CD8-positive, alpha-beta memory T cell (primary cell): ENCODE measurements at places on chromosomes 16 and 17. TPM values are rescaled to one million over a fixed set of nuclear protein-coding genes. Genes with fewer than 3 reads are reported as not detected.

The ARHGAP44 gene
- total RNA-seq = not detected

DNA sequence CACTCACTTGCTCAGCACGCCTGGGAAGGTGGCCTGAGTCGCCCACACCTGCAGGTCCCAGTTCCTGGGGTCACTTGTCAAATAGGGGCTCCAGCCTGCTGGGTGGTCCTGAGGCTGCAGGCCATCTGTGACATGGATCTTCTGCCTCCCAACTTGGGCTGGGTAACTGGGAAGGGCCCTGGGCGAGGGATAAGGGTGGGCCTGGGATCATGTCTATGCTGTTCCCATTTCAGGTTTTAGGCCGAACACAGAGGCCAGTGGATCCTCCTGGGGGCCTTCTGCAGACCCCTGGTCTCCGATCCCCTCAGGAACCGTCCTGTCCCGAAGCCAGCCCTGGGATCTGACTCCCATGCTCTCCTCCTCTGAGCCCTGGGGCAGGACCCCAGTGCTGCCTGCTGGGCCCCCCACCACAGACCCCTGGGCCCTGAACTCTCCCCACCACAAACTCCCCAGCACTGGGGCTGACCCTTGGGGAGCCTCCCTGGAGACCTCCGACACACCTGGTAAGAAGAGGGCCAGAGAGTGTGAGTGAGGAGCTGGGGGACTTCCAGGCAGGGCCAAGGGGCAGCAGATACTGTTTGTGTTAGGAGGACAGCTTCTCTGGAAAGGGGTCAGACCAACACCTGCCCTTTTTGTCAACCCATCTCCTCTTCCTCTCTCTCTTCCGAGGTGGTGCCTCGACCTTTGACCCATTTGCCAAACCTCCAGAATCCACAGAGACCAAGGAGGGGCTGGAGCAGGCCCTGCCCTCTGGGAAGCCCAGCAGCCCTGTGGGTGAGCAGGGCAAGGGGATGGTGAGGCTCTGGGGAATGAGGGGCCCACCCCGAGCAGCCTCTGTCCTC is 6.2 kb upstream of the SPATA20 start:
- no peak for DNase-seq

The SEC14L5 gene
- total RNA-seq = not detected

DNA sequence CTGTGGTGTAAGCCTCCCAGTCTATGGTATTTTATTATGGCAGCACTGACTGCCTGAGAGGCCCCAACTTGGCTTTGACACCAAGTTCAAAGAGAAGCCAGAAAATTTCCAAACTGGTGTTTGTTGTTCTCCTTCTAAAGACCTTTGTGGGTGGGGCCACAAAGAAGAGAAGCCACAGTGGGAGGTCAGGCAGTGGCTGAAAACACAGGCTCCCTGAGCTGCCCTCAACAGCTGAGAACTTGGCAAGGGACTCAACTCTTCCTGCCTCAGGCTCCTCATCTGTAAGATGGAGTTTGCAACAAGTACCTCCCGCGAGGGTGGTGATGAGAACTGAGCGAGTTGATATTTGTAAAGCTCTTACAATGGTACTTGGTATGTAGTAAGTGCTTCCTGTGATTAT is 18.2 kb downstream of the CES5A start:
- no peak for DNase-seq

The ANKFY1 gene
- 39.6 TPM for total RNA-seq

The KRT16 gene
- not detected for total RNA-seq

GRCh38 chr16:85082173-85083050 is 29.9 kb downstream of the CIBAR2 start:
- no peak for DNase-seq

The ANKRD40CL gene
- total RNA-seq = not detected
